ENCODE measurements at places on chromosomes 4 and X.

GRCh38 chr4:122346036-122346435 is 32.8 kb upstream of the ADAD1 start:
- no peak for DNase-seq

DNA sequence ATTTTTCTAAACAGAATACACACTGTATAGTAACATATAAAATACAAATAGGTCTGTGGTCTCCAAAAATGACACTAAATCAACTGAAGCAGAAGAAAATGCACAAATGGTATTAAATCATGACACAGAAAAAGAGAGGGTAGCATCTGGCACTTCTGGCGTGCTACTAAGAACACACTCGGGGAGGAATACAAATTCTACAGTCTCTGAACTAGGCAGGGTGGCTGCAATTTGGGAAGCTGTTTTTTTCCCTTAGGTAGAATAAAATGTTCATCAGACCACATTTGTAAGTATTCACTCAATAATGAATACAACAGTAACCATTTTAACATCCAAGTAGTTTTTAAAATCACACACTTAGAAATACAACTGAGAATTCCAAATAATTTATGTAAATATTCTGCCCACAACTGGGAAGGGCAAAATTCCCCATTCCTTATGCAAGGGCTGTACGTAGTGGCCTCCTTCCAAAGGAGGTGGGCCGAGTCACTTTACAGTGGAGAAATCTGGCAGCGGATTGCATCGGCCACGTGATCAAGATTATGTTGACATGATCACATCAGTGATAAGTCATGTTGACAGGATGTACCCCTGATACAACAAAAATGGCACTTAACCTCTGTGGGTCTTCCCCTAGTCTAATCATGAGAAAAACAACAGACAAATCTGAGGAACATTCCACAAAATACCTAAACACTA is 101.1 kb downstream of the TSPAN5 start:
- DNase-seq = no peak

GRCh38 chrX:136138939-136139338 is 8.4 kb upstream of the FHL1 start:
- DNase-seq = no peak

DNA sequence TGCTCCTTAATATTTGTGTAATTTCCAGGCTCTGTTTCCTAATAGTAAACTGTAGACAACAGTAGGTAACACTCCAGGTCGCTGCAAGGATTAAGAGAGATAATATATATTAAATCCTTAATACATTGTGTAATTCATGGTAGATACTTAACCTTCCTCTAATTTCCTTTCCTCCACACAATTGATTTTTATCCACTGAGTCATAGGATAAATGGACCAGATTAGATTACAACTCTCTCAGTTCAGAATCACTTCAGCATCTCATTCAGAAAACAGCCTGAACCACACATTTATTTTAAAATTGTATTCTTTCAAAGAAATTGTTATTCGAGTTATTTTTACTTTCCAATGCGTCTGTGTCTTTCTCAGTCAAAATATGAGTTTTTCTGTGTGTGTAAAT is 17.1 kb downstream of the GK2 start:
- no peak for DNase-seq

GRCh38 chr4:110108422-110108821 is 90.0 kb downstream of the ELOVL6 start:
- no peak for DNase-seq

DNA sequence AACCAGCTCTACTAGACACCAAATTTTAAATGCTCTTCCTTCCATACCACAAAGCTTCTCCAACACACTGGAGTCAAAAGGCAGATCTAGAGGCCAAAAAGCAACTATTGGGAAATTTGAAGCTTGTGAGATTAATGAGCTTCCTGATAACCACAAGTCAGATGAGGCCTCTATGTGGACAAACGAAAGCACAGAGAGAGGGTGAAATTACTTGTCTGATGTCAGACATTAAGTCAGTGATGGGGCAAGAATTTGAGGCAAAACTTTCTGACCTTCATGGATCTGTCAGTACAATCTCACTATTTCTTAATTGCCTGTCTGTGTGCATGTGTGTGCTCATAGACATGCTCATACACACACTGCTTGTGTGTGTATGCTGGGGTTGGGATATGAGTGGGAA is 103.6 kb downstream of the GUCY2F start:
- DNase-seq = no peak

GRCh38 chr4:14877246-14878225 is 124.7 kb upstream of the CPEB2 start:
- no peak for DNase-seq

- DNase-seq = no peak
Observed at GRCh38 chrX:154986826-154987575, 35.5 kb downstream of the F8 start.

All from BJ (cell line).